ENCODE measurements at places on chromosomes 5 and 9.

DNA sequence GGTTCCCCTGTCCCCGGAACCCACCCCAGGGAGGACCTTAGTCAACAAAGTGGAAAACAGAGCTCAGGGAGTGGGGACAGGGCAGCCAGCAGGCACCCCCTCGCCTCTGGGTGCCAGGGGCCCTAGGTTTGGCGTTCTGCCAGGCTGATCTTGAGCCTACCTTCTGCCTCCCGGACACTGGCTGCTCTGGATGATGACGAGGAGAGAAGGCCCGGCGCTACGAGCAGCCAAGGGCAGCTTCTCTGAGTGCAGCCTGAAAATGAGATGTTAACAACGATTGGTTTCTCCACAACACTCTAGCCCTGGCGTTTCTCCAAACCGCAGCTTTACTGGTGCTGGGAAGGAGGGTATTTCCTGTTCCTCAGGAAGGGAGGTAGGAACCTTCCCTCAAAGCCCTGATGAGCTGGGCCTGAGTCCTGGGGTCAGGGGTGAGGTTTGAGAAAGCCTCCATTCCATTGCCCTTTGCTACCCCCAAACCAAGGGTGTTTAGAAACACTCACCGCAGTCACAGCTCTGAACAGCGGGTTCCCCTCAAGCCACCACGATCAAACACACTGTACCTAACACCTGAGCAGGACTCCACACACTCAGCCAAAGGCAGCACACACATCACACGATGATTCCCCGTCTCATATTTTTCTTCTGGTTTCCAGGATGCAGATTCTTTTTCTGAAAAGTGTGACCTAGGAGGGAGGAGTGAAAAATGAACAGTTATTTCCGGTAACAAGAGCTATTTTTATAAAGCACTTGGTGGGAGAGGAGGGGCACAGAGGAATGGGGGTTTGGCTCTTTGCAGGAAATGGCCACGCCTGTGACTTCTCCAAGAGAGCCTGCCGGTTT lies at the start of gene STING1:
TSS of gene STING1 (minus strand) at position 709 of the 840 bp plus-strand sequence. CDS start 1,054 bp downstream, outside the sequence.
- peak; percentile 76 for DNase-seq
- H3K36me3 ChIP-seq: peaks cover 25% of the 10 kb centered on the region
- peak within 1 kb of the TSS; percentile 98 for H3K27ac ChIP-seq
- no peaks in the 10 kb centered on the region for H3K27me3 ChIP-seq
- H3K4me1 ChIP-seq: peaks cover 35% of the 10 kb centered on the region

DNA sequence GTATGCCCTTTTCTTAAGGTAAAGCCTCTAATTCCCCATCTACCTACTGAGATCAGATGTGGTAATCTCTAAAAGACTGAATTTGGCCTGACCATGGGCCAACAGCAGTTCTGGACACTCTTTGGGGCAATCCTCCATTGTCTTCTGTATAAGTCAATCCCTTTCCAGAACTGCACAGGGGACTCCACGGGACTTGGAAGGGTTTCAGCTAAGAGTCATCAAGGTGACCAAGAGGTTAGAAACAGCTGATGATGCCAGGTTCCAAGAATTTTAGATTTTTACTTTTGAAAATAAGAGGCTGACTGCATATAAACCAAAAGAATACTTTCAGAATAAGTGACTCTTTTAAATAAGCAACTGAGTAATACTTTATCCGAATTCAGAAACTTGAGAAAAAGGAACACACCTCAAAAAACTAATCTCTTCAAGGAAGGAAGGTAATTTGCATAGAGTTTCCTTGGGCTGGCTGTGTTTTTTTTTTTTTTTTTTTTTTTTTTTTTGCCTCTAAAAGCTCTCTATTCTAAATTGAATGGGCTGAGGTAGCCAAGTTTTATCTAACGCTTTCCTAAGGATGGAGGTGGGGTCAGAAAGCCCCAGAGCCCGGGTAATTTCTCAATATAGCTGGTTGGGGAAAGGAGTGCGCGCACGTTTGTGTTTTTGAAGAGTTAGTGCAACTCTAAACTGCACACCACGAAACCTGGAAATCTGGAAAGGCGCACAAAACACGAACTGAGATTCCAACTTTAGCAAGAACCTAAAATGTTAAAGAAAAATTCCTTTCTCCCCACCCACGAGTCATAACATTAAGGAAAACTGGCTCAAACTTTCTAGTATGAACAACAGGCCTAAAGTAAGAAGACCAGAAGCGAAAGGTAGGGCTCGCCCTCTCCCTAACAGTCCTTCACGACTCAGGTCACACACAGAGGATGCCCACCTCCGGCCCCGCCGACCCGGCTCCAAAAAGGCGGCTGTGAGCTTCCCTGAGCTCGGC lies 1.3 kb downstream of the VCP start:
- DNase-seq: no peak
- H3K36me3 ChIP-seq: peaks cover 54% of the 10 kb centered on the region
- peak overlapping the region; percentile 96 for H3K27ac ChIP-seq
- no peaks in the 10 kb centered on the region for H3K27me3 ChIP-seq
- H3K4me3 ChIP-seq: peak overlapping the region; percentile 79

DNA sequence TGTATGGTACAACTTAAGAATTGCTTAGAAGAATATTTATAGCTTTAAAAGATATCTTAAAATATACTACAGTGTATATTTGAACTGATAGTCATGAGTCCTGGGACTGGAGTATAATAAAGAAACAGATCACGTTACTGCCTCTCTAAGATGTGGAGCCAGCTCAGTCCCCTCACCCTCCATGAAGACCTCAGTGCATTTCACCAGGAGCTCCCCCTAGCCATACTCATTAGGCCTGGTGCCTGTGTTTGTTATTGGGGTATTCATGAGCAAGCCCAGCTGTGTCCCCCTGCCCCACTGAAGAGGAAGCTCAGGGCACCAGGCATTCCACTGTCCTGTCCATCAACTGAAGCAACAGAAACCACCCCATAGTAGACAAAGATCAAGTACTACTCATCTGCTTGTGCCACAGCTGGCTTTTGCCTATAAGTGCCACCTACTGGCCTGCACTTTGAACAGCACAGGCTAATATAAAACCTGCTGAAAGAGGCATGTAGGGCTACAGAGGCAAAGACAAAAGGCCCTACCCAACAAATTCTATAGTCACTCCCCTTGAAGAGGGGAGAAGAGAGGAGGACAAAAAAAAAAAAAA lies 850.2 kb upstream of the NUDT12 start:
- H3K4me1 ChIP-seq: no peaks in the 10 kb centered on the region
- no peak overlapping the region for H3K4me3 ChIP-seq
- no peaks in the 10 kb centered on the region for H3K36me3 ChIP-seq
- no peak overlapping the region for H3K27ac ChIP-seq
- no peak for DNase-seq
- H3K27me3 ChIP-seq: no peaks in the 10 kb centered on the region

GRCh38 chr9:8362250-8362649 lies 562.7 kb upstream of the DMAC1 start:
- no peak overlapping the region for H3K27ac ChIP-seq
- peaks cover 13% of the 10 kb centered on the region for H3K4me1 ChIP-seq
- no peaks in the 10 kb centered on the region for H3K27me3 ChIP-seq
- H3K36me3 ChIP-seq: no peaks in the 10 kb centered on the region
- no peak for DNase-seq

DNA sequence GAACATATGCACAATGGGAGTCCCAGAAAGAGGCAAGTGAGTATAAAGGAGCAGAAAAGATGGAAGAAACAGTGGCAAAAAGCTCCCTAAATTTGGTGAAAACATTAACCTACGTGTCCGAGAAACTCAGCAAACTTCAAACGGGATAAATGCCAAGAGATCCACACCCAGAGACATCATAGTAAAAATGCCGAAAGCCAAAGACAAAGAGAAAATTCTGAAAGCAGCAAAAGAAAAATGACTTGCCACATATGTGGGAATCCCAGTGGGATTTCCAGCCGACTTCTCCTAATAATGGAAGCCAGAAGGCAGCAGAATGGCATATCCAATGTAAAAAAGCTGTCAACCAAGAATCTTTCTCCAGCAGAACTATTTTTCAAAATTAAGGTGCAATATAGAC lies 101.2 kb downstream of the ADAMTS2 start:
- peaks cover 18% of the 10 kb centered on the region for H3K27me3 ChIP-seq
- DNase-seq: no peak
- no peak overlapping the region for H3K27ac ChIP-seq
- no peaks in the 10 kb centered on the region for H3K4me1 ChIP-seq

DNA sequence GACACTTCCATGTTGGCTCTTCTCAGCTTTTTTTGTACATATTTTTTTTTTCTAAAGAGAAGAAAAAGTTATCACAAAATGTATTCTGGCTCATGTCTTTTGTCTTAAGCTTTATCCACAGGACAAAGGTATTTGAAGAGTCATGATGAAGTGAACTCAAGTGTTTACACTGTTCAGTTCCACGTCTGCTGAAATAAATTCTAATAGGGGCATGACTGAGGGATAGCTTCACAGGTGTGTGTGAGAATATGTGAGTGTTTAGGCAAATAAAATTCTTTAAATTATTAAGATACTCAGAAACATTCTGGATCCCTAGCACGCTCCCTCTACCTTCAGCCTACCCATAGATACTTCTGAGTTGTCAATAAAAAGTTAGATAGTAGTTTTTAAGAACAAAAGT lies 59.8 kb downstream of the BAAT start:
- H3K4me3 ChIP-seq: no peak overlapping the region
- H3K27me3 ChIP-seq: peaks cover 2% of the 10 kb centered on the region
- H3K36me3 ChIP-seq: no peaks in the 10 kb centered on the region

DNA sequence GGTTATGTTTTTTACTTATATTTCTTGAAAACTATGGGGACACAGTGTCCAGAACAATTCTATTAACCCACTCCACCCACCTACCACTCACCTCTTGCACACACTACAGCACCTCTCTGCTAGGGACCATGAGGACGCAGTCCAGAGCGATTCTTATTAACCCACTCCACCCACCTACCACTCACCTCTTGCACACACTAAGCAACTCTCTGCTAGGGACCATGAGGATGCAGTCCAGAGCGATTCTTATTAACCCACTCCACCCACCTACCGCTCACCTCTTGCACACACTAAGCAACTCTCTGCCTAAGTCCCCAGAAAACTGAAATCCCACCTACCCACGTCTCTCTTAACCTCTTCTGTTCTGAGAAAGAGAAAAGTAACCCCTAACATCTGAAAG lies 2.2 kb upstream of the SHROOM1 start:
- no peak overlapping the region for H3K4me3 ChIP-seq
- no peak overlapping the region for H3K27ac ChIP-seq
- H3K36me3 ChIP-seq: no peaks in the 10 kb centered on the region

- no peak overlapping the region for H3K27ac ChIP-seq
- H3K4me1 ChIP-seq: no peaks in the 10 kb centered on the region
- no peaks in the 10 kb centered on the region for H3K36me3 ChIP-seq
- H3K4me3 ChIP-seq: no peak overlapping the region
These were observed 191.8 kb upstream of the CCNG1 start for GRCh38 chr5:163245584-163245983.

DNA sequence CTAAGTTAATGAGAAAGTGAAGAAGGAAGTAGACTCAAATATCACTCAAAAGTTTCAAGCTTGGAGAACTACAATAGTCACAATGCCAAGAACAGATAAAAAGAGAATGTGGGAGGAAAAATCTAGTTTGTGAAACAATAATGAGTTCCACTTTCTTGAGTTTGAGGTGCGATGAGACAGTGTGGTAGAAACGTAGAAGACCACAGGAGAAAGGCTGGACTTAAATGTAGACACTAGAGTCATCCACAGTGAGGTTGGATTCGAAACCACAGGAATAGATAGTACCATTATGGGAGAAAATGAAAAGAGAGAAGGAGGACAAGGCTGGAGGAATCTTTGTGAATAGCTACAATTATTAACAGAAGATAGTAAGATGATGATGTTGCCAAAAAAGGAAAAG lies 141.1 kb upstream of the LRRTM2 start:
- H3K4me1 ChIP-seq: peaks cover 2% of the 10 kb centered on the region
- no peak overlapping the region for H3K27ac ChIP-seq
- no peak for DNase-seq
- H3K4me3 ChIP-seq: no peak overlapping the region
- peaks cover 17% of the 10 kb centered on the region for H3K36me3 ChIP-seq

GRCh38 chr5:142303565-142303964 lies 21.3 kb downstream of the SPRY4 start:
- no peak for DNase-seq
- peaks cover 16% of the 10 kb centered on the region for H3K27me3 ChIP-seq
- H3K27ac ChIP-seq: no peak overlapping the region
- peaks cover 11% of the 10 kb centered on the region for H3K4me1 ChIP-seq

- H3K36me3 ChIP-seq: peaks cover 2% of the 10 kb centered on the region
- DNase-seq: no peak
- no peak overlapping the region for H3K27ac ChIP-seq
- H3K27me3 ChIP-seq: no peaks in the 10 kb centered on the region
These were observed 16.1 kb upstream of the MARCHF3 start for GRCh38 chr5:127046343-127047072.

DNA sequence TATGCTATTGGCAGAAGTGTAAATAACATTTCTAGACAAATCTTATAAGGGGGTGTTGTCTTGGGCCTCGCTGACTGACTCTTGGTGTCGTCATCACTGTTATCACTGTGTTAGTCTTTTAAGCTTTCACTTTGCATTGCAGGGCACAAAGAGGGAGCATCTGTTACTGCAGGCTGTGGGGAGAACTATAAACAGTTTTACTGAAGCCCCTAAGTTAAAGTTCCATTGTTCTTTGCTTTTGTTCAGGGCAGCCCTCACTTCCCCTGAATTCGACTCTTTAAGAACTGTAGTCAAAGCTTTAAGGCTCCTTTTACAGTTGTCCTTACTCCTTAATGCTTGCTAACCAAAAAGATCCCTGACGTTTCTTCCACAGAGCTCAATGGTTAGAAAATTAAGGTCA lies 605.0 kb downstream of the RAB3C start:
- peak overlapping the region; percentile 21 for H3K4me3 ChIP-seq
- DNase-seq: no peak
- peaks cover 13% of the 10 kb centered on the region for H3K4me1 ChIP-seq

All from activated CD8-positive, alpha-beta memory T cell treated with anti-CD3 and anti-CD28 coated beads, Interleukin-2, amount 10 ng/mL, durations not matched to agents 7 days and 5 days (primary cell).